NCI-H2227 treated with DMSO at 0.1 percent for 48 hours (cell line): ENCODE measurements at places on chromosomes 2 and 18.

DNA sequence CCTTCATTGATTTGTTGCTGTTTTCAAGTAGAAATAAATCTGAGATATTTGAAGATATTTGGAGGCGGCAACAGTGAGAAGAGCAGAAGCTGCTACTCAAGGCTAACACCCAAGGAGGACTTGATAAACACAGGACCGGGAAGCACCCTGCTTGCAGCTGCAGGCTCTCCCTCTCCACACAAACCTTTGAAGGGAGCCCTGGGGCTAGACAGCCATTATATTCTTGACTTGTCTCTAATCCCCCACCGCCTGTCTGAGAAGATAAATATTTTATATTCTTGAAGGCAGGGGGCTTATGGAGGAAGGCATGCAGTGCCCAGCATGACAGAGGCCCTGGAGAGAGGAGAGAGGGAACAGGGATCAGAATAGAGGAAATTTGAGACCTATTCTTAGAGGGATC lies 50.9 kb upstream of the SMAD2 start:
- no peak for DNase-seq

GRCh38 chr2:96345438-96345837 lies 9.9 kb downstream of the NCAPH start:
- no peak for DNase-seq

DNA sequence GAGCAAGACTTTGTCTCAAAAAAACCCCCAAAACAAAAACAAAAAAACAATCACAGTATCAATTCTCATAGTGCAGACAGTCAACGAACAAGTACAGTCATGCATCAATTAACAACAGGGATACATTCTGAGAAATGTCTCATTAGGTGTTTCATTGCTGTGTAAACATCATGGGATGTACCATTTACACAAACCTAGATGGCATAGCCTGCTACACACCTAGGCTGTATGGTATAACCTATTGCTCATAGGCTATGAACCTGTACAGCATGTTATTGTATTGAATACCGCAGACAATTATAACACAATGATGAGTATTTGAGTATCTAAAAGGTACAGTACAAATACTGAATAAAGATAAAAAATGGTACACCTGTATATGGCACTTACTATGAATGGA lies 67.8 kb upstream of the LMAN1 start:
- no peak for DNase-seq

- no peak for DNase-seq
Observed at GRCh38 chr2:147008481-147008880, 836.3 kb upstream of the ACVR2A start.

DNA sequence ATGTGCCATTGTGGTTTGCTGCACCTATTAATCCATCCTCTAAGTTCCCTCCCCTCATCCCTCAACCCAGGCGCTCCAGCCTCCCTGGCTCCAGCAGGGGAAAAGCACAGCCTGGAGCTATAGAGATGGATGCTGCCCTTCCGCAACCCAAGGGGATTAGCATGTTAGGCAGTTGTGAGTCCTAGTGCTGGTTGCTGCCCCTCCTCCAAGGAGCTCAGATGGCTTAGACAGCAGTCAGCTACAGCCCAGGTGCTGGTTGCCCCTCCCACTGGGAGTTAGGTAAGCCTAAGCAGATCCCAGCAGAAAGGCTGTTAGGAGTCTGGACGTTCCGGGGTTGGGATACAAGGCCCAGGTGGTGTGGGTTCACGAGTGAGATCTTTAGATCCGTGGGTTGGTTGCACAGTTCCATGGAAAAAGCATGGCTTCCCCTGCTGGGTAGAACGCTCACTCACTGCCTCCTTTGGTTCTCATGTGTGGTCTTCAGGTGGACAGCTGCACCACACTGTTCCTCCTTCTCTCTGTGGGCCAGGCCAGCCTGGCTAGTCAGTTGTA lies 446.1 kb downstream of the ZNF804A start:
- DNase-seq, result no peak

DNA sequence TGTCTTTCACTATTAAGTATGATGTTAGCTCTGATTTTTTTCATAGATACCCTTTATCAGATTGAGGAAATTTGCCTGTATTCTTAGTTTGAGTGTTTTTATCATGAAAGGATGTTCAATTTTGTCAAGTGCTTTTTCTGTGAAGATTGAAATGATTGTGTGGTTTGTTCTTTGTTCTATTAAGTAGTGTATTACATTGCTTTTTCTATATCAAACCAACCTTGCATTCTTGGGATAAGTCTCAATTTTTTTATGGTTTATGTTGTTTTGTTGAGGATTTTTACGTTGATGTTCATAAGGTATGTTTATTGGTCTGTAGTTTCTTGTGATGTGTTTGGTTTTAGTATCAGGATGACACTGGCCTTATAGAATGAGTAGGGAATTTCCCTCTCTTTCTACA lies 19.1 kb downstream of the PDK1 start:
- no peak for DNase-seq

- no peak for DNase-seq
Observed at GRCh38 chr2:176107731-176108181, 676 bp downstream of the HOXD11 start.

DNA sequence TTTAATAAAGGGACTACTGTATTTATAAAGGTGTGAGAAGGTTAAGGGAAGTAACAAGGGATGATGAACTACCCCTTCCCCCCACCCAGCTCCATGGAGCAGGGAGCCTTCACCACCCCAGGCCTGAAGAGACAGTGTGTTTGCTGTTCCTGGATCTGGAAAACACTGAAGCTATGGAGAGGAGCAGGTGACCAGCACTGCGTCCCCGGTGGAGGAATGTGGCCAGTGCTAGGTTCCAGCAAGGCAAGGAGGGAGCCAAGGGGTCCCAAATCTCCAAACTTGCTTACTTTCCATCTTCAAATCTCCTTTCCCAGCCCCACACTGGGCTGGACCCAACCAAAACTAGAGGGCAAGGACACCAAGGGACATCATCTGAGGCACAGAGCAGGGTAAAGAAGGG lies 128.7 kb upstream of the CD302 start:
- DNase-seq, result no peak

GRCh38 chr2:25050128-25050527 lies 8.3 kb downstream of the EFR3B start:
- DNase-seq, result no peak

GRCh38 chr2:98376996-98377395 lies 30.7 kb downstream of the CNGA3 start:
- DNase-seq, result no peak

GRCh38 chr2:119431155-119431975 lies at the start of gene TMEM37:
TSS of gene TMEM37 (plus strand) at chr2:119431854. CDS start at chr2:119431904, 50 bp downstream.
- DNase-seq, result peak; percentile 37

DNA sequence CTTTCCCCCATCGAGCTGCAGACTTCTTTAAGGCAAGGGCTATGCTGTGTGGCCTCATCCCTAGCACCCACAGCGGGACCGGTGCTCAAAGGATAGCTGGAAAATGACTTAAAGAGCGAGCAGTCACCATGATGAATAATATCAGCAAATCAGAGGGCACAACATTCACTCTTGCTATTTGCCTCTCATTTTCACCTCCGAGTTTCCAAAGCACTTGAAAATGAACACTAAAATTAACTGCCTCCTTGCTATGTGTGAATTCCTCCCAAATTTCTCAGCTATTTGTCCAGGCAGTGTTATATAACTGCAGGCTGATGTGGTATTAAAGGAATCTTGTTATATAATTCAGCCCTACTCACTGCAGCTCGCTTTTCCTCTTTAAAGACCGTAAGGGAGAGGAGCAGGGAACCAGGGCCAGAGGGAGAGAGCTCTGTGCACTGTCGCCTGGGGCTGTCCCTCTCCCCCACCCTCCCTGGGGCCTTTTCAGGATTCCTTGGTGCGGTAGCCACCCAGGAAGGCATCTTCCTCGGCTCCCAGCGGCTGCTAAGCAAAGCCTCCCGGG lies 1.4 kb downstream of the CYS1 start:
- DNase-seq, result no peak

- DNase-seq, result no peak
Observed at GRCh38 chr2:101125374-101125773, 25.8 kb downstream of the TBC1D8 start.

DNA sequence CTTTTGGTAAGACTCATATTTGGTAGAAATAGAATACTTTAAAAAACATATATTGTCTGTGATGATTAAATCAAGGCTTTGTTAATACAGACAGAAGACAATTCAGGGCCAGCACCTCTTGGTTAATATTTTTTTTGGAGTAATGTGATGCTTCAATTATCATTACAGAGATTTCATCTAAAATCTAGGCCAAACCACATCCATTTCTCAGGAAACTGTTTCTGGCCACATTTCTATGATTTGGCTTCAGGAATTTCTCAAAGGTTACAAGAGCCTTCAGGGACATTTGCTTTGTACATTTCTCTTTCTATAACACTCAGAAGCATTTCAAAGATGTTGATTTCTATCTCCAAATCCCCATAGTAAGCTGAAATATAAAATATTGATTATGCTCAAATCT lies 614.9 kb downstream of the LRP1B start:
- no peak for DNase-seq

DNA sequence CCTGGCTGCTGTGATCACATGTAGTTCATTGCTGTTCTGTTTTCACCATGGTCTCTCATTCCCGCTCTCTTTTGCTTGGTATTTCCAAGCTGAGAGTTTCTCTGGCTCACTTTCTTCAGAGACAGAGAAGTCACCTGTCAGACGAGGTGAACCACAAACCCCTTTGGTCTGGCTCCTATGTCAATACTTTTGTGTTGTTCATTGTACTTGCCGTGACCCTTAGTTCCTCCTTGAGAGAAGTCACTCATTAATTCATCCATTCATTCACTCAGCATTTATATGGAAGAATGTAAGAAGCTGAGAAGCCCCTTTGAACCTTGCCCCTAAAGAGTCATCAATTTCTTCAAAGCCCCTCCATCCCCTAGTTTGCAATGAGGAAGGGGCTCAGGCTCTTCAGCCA lies 15.2 kb downstream of the MCFD2 start:
- no peak for DNase-seq

DNA sequence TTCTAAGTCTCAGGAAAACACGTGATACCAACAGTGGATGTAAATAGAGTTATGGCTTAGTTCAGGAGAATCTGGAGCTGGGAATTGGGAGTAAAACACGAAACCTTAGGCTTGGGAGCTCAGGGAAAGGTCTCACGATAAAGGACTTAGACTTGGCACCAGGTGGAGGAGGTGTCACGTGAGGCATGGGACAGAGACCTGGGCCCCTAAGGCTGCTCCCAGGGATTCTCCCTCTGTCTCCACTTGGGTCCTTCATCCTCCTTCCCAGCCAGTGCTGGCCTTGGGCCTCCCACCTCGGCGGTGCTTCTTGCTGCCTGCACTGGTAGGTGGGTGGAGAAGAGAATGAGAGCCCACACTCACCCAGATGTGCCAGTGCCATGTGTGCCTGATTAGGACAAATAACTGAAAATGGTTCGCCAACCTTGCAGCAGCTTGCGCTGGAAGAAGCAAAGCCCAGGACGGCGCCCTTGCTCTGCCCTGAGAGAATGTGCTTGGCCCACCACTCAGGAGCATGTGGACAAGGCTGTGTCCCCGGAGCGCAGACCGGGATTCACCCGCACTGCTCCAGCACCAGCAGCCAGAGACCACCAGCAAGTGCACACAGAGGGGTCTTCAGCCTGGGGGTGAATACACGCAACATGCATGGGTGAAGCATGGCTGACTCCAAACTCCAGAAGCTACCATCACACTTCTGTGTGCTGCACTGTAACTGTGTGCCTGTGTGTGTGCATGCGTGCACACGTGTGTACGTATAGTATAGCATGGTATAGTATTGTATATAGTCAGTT lies 48.1 kb downstream of the PSMG2 start:
- DNase-seq, result no peak

DNA sequence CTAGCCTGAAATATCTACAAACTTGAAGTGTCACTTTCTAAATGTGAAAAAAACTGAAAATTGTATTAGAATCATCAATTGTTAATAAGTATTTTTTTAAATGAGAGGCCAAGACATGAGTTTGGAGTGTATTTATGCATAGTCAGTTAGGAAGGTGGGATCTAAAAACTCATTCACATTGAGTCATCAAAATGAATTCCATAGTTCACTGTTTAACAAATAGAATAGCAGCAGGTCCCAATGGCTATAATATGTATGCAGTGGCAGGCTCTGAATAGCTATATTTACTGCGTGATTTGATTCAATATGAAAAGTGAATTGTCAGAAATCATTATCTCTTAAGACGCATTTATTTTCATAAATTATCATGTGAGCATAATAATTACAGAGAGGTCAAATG lies 256.1 kb downstream of the ZNF385B start:
- DNase-seq, result no peak

DNA sequence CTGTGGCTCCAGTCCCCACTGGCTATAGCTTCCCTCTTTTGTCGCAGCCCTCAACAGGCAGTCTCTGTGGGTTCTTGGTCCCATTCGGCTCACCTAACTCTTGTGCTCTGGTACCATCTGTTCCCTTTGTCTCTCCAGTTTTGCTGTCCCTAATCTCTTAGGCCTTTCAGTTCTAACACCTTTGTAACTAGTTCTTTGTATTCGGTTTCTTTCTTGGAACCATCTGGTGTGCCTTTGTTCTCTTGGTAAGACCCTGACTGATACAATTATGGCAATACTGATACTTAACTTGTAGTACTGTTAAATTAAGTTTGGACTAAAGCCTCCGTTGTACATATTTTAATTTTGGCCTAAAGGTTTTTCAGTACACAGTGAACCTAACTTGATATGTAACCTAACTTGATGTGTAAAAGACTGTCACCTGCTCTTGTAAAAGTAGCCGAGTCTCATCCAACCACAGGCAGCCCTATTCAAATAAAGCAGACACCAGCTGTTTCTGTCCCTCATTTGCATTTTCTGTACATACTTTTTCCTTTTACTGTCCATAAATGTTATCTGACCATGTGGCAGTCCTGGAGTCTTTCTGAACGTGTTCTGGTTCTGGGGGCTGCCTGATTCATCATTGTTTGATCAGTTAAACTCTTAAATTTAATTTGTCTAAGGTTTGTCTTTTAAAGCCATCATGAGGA lies 4.8 kb upstream of the MRPL44 start:
- DNase-seq, result no peak

DNA sequence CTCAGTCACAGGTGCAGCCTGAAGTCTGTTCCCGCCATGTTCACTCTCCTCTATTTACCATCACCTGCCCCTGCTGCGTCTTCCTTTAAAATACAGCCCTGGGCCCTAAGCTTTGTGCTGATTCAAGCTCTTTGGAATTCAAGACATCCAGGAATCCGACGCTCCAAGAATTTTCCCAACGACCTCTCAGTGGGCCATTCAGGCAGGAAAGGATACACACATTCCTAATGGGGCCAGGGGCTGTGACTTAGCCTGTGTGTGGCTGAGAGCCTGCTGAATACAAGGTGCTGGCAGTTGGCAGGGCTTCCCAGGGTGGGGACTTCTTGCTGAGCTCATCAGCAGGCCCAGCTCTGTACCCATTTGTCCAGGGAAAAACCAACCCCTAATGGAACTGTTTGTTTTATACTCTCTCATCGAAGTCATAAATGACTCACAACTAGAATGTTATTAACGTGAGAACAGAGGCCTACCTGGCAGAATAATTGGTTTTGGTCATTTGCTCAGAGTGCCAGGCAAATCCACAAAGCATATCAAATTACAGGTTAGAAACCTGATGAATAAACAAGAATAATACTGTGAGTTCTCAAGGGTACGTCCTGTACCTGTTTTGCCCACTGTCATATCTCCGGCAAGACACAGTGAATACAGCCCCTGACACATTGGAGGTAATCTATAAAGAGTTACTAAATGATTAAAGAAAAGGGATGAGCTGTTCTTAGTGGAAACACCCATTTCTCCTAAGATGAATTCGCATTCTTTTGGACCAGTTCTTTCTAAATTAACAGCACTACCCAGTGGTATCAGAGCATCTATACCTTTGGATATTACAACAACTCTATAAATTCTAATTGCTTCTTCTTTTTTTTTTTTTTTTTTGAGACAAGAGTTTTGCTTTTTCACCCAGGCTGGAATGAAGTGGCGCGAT lies 12.6 kb upstream of the KCMF1 start:
- peak; percentile 20 for DNase-seq
